Skeletal muscle cell (primary cell): ENCODE measurements at places on chromosomes 5 and 9.
A peak's percentile ranks its signal among the peaks of the same experiment; 100 is the strongest.

GRCh38 chr5:143716881-143717280, 95.1 kb upstream of the HMHB1 start:
- DNase-seq: no peak

GRCh38 chr9:128218518-128219389, 15.6 kb downstream of the DNM1 start:
- no peak for DNase-seq

DNA sequence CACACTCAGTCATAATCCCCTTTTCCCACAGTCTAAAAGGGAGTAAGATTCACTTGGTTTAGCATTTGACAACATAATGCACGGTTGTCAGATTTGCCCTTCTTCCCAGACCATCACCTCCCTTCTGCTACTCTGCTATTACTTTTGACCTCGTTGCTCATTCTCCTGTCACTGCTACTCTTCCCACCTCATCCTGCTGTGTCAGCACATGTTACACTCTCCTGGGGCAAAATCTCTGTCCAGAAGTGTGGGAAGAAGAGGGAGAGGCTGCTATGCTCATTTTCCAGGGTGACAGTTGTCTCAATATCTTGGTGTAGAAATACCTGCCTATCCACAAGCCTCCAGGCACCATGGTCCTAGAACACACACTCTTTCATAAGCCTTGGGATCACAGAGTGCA, 449.9 kb upstream of the PIK3R1 start:
- DNase-seq: no peak

GRCh38 chr5:50889790-50890189, 223.4 kb downstream of the PARP8 start:
- no peak for DNase-seq

GRCh38 chr5:155696362-155696761, 630.6 kb upstream of the SGCD start:
- no peak for DNase-seq

DNA sequence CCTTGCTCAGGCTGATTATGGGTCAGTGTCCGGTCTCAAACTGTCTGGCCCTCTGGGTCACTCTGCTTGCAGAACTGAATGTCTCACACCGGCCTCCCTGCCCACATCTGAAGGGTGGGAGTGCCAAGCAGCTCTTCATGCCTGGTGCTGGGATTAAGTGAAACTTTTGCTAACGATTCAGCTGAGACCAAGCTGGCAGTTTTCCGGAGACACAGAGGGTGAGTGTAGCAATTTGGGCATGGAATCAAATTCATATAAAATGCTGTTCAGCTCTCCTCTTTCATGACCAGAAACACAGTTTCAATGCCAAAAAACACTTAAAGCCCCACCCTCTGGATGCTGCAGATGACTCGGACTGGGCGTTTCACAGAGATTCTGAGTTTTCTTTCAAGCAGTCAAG, 207.5 kb downstream of the NXNL2 start:
- DNase-seq: peak; percentile 78

- DNase-seq: no peak
These were observed 3.8 kb upstream of the FBXW11 start for GRCh38 chr5:172010278-172010677.
